SJSA1 (cell line): ENCODE measurements at places on chromosomes 11 and 22.

DNA sequence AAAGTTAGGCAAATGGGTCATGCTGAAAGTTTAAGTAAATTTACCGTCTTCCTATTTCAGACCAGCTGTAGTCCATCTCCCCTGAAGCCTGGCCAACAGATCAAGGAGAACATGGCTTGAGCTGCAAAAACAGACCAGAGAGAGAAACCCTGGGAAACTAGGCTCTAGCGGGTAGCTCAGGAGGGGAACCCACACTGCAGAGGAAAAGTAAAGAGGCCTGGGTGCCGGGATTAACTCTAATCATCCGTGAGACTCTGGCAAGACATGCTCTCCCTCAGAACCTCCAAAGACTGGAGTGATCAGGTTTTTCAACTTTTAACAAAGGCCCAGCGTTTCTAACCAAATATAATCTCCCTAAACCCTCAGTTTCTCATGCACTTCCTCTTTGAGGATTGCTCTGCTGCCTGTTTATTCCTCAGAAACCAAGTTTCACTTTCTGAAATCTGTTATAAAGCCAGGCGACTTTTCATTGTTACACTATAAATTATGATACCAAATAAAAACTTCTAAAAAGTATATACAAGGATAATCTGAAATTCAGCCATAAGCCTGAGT, 67.5 kb downstream of the GAB2 start:
- no peak for DNase-seq

GRCh38 chr11:99425596-99425995, 404.8 kb downstream of the CNTN5 start:
- DNase-seq: no peak

- DNase-seq: no peak
Observed at GRCh38 chr11:62540804-62541701, 5.6 kb downstream of the AHNAK start.

DNA sequence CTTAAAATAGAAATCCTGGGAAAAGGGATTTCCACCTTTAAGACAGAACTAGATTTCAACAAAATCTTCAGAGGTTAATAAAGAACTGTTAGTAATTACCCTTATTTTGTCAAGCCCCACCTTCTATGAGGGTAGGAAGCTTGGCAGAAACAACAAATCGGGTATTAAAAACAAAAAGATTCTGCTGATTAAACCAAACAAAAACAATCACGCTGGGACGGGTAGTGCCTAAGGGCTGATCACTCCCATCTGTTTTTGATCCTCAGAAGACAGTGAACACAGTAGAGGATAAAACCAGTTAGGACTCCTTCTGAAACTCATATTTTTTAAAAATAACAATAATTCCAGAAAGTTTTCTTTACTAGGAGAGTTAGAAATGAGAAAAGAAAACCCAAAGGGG, 441.3 kb upstream of the API5 start:
- no peak for DNase-seq

GRCh38 chr11:59225017-59225416, 12.3 kb upstream of the MPEG1 start:
- DNase-seq: no peak

DNA sequence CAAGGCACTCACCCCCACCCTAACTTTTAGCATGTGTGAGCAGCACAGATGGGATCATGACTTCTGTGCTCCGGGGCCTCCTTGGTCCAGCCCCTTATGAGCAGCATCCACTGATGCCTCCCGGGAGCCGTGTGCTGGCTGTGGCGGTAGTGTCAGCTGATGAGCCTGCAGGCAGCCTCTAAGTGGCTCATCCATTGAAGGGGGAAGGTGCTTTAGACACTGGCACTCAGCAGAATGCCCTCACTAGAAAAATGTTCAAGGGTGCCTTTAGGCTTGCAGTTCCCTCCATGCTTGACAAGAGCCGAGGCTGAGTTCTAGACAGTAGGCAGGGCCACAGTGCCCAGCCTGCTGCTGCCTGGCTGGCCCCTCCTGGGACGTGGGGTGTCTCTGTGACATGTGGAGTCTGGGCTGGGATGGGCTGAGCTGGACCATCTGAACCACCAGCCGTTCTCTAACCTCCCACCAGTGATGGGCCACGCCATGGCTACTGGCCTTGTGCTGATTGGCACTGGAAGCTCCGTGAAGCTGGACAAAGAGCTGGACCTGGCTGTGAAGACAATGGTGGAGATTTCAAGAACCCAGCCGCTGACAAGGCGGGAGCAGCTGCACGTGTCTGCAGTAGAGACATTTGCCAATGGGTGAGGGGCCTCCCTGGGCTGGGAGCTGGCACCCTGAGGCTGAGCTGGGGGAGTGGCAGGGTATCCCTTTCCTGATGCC, 5.8 kb downstream of the TTC38 start:
- DNase-seq: no peak

DNA sequence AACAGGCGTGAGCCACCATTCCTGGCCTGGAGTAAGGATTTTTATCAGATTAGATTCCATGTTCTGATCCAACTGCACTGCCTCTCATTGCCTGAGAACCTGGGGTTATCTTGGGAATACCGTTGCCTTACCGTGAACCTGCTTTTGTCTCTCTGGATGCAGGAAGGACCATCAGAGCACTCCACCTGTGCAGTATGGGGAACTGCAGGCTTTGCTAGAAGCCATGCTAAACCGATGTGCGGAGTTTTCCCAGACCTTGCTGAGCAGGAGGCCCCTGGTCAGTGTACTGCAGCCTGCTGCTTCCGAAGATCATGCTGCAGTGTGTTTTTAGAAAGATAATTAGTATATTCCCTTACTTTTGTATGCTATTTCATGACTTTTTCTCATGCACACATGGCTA, 43.6 kb downstream of the MEI1 start:
- no peak for DNase-seq

GRCh38 chr11:75028724-75029123, 40.0 kb downstream of the NEU3 start:
- DNase-seq: no peak

- DNase-seq: peak; percentile 81
Observed at GRCh38 chr11:58905011-58905720, 34.1 kb upstream of the GLYATL1 start.

GRCh38 chr11:5291207-5291838, 10.4 kb downstream of the OR51B4 start:
- DNase-seq: no peak

- peak; percentile 64 for DNase-seq
Observed at GRCh38 chr22:50115693-50116092, 25.9 kb downstream of the MOV10L1 start.

GRCh38 chr11:116326146-116326545, 446.6 kb downstream of the BUD13 start:
- DNase-seq: no peak

DNA sequence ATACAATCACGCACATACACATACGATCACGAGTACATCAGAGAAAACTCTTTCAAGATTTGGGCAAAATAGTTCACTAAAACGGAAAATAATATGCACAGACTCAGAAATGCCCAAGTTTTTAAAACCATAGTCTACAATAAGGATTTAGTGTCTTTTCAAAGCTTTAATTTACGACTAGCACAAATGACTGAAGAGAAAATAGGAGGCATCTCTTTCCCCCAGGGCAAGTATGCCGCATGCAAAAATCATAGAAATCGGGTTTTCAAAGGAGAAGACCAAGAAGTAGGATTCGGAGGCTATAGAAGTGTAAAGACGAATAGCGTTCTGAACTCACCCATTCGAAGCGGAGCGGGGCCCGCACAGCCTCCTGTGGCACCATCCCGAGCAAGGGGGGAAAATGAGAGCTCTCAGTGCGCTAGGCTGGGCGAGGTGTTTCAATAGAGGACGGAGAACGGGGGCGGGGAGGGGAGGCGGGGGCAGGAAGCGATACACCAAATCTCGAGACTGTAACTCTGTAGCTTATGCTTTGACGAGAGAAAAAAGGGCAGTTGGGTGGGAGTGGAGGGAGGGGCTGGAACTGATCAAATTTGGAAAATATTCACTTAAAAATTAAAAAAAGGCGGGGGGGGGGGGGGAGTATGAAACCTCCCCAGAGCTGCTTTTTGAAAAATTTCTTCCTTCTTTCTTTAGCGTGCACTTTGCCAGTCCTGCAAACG, 15.8 kb downstream of the BLID start:
- peak; percentile 51 for DNase-seq

DNA sequence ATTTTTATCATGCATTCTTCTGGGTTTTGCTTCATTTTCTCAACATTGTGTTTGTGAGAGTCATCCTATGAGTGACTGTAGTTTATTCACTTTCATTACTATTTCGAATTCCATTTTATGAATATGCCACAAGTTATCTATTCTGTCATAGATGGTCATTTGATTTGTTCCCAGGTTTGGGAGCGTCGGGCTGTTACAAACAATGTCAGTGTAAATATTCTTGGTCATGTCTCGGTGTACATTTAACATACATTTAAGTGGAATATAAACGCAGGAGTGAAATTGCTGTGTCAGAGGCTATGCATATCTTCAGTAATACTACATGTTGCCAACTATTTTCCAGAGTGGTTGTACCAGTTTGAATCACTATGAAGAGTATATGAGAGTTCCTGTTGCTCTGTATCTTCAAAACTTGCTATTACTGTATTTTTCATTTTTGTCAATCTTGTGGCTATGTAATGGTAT, 2.4 kb downstream of the TRIM44 start:
- no peak for DNase-seq

DNA sequence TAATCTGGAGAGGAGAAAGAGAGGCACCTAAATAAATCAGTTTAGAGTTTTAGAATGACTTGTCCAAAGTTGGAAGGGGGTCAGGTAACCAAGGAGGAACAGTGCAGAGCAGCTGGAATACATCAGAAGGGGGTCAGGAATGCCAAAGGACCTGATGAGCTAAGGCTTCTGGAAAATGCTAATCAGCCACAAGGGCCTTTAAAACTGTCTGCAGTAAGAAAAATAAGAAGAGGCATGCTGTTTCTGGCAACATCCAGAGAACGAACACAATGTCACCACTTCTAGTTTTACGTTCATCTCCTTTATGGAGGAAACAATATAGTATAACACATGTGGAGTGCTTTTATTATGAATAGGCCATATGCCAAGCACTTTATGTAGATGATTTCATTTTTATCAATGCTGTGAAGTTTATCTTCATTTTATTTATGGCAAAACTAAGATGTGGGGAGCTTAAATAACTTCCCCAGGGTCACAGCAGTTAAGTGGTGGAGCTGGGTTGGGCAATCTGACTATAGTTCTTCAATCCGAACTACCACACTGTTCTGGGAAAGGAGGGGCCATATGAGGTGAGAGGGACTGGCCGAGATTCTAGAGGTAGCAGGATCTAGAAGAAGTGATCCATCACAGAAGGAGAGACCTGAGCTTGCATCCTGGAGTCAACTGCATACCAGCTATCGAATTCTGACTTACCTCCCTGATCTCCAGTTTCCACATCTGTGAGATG, 22.6 kb downstream of the ACO2 start:
- DNase-seq: no peak

DNA sequence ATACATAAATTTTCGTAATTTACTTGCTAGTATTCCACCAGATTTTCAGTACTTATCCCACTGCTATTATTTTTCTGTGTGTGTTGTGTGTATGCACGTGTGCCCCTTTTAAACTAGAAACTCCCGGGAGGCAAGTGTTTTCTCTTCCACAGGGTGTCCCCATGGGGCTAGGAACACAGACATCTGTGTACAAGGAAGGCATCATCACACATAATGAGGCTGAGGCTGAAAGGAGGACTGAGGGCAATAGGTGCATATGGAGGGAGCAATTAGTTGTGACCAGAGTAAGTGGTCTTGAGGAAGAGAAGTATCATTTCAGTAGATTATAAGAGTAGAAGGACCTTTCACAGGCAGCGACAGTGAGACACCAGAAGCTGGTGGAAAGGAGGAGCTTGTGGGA, 2.1 kb upstream of the DPAGT1 start:
- no peak for DNase-seq

- no peak for DNase-seq
Observed at GRCh38 chr11:64216879-64217278, 9.1 kb downstream of the TRPT1 start.

GRCh38 chr22:47075568-47075967, 313.1 kb downstream of the TBC1D22A start:
- no peak for DNase-seq

GRCh38 chr22:24096758-24097115, 84.5 kb upstream of the SUSD2 start:
- no peak for DNase-seq

- no peak for DNase-seq
Observed at GRCh38 chr22:36493690-36494110, 12.3 kb upstream of the TXN2 start.

- no peak for DNase-seq
Observed at GRCh38 chr11:83521647-83522596, 235.8 kb upstream of the CCDC90B start.

GRCh38 chr11:70207531-70208131, 4.5 kb downstream of the FADD start:
- no peak for DNase-seq

GRCh38 chr11:330307-330693, 9.6 kb upstream of the IFITM3 start:
- no peak for DNase-seq

GRCh38 chr11:25441421-25441820, 890.5 kb upstream of the ANO3 start:
- DNase-seq: no peak

GRCh38 chr22:38345782-38346181, 28.5 kb upstream of the CSNK1E start:
- DNase-seq: no peak

- no peak for DNase-seq
Observed at GRCh38 chr11:47264521-47264920, 5.4 kb upstream of the MADD start.

GRCh38 chr11:98434296-98434695, 586.5 kb upstream of the CNTN5 start:
- DNase-seq: no peak

DNA sequence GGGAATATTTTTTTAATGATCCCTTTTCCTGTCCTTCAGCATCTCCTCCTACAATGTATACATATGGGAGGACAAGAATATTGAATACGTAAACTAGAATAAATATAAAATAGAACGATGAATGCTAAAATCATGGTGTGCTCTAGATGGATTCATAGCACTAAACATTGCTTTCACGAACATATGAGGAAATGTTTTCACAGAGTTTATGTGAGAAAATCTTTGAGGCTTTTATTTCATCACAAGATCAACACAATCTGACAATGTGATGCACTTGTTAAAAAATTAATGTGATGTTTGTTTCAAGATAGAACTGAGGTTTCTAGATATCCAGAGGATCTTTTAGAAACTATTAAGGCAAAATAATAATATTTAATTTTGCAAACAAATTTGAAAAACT, 3.0 kb downstream of the CARD16 start:
- no peak for DNase-seq

- no peak for DNase-seq
Observed at GRCh38 chr11:9691865-9692264, 28.0 kb downstream of the SWAP70 start.

DNA sequence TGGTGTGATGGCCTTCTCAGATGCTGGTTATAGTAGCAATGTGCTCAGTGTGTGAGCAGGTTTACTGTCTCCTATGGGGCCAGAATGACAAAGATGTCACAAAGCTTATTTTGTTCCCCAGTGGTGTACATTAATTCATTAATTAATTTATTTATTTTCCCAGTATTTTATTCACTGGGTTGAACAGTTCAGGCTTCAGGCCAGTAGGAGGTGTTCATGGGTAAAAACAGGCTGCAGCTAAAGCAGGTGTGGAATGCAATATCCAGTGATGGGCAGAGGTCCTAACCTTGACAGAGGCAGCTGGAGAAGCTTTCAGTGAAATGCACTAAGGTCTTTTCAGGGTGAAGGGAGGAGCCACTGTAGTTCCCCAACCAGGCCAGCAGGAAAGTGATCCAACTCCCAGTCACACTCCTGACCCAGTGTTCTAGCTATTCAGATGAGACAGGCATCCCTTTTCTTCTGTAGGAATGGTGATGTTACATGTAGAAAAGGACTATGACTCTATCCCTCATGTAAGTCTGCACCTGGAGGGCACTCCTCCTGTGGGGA, 7.8 kb upstream of the FANCF start:
- no peak for DNase-seq

GRCh38 chr11:65609229-65609628, 4.8 kb downstream of the MAP3K11 start:
- no peak for DNase-seq
